Right ventricle myocardium inferior (tissue), 1 donor: ENCODE measurements at places on chromosomes 1 and 21.

- no peak for DNase-seq
These were observed 12.4 kb upstream of the BCAR3 start for GRCh38 chr1:93694039-93694438.

DNA sequence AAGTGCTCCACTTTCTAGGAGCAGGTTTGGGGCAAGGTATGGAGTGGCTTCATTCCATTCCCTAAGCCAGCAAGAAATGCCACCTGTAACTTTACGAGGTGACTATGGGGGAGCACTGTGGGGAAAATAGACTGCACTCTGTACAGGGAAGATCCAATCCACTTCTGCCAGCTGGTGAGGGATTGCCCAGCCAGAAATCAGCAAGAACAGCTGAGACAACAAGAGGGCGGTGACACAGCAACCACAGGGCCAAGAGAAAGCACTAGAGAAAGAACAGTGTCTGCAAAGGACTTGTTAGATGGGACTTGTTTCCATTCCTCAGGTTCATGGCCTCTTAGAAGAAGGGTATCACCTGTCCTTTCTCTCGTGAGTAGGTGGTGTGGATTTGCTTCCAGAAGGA lies 19.6 kb downstream of the CAPN8 start:
- no peak for DNase-seq

DNA sequence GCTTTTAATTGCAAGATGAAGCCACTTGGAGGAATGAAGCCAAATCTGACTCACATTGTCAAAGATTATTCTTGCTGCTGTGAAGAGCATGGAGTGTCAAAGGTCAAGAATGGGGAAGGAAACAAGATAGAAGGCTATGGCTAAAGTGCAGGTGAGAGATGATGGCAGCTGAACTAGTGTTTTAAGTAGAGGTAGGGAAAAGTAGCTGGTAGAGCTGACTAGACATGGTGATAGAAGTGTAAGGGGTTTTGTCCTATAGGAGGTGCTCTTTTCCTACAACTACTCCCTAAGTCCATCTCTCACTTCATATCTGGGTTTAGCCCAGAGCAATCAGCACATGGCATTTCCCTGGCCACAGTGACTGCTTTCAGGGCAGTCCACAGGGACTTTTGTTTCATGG lies 11.8 kb downstream of the UBE2T start:
- DNase-seq, result no peak

GRCh38 chr1:243260221-243260880 lies 4.5 kb downstream of the SDCCAG8 start:
- DNase-seq, result no peak
